ENCODE measurements at places on chromosomes 5 and 9.

DNA sequence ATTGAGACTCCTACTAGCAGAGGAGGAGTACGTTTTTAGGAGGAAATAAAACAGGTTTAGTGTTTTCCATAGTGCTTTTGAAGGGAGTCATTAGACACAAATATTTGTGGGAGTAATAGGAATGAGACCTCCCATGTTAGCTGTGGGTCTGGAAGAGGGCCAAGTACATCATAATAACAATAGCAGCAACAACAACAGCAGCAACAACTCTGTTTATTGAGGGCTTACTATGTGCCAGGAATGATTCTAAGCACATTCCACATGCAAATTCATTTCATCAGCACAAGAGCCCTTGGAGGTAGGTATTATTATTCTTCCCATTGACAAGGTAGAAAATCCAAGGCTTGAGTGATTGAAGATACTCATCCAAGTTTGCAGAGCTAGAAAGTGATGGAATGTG is 384.2 kb upstream of the RPS23 start:
- no peak for DNase-seq

- no peak for DNase-seq
Observed at GRCh38 chr9:89640361-89640760, 35.5 kb downstream of the GADD45G start.

DNA sequence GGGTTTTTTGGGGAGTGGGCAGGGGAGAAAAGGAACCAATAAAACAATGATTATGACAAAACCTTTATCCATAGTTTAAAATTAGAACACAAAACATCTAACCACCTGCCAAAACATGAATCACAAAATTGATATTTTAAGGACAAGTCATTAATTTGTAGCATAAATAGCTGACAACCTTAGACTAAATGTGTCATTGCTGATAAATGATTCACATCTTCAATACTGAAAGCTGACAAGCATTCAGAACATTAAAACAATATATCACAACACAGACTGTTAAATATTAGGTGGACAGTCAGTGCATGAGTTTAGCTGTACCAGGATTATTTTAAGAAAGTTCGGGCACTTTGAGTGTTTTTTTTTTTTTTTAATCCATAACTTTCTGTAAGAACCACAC is 71.5 kb downstream of the NR3C1 start:
- DNase-seq = no peak

DNA sequence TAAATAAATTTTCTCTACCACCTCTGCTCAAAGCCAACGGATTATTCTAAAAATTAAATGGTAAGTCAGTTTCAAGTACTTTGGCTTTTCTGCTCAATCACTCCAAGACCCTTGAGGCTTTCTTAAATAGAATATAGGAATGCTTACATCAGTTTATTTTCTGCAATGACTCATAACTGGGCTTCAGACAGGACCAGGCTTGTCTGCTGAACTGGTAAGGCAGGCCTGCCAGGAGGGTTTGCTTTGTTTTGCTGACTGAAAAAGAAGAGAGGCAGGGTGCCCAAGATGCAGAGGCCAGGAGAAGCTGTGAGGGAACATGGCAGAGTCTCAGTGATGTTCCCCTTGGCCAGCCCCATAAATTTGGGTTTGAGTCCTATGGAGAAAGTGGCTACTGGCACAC is 60.3 kb upstream of the EPB41L4A start:
- no peak for DNase-seq

DNA sequence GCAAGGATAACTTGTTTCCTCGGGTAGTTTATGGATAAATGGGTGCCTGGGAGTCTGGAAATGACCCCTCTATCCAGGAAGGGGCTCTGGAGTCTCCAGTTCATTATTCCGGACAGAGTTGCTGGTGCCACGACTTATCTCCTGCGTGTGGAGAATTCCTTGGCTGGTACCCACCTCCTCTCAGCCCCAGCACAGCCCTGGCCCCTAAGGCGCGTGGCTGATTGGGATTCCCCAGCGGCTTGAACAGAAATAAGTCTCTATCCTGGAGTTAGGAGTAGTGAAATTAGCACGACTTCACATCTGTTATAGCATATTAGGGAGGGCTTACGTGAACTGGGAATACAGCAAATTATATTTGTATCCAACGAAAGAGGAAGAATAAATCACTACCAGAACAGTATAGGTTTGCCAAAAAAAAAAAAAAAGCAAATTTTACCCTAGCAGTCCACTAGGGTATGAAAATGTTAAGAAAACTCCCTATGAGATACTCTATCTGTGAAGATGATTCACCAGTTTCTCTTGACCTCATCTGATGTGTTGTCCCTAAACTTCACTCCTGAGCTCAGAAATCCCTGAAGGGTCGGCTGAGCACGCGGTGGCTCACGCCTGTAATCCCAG is 172.5 kb upstream of the OTULINL start:
- no peak for DNase-seq
